ENCODE measurements at places on chromosomes 7 and 10.

DNA sequence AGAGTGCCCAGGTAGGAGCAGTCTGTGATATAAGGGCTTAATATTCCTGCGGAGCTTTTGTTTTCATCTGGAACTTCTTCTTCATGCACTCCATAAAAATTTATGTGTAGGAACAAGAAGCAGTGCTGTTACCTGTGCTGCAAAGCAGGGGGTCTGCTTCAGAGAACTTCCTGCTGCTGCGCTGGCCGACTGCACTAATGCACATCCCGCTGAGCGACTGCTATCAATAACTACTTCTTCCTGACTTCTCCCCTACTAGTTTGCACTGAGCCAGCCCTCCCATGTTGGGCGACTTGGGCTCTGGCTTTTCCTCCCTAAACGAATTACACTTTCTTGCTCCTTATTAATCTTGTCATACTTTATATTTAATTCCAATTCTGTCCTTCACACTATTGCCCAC is 150.3 kb downstream of the NEBL start:
- no peak for DNase-seq

- DNase-seq = no peak
Measured at GRCh38 chr10:86707505-86707904, 39.2 kb downstream of the LDB3 start.

- no peak for DNase-seq
Measured at GRCh38 chr7:102326157-102326889, 29.9 kb downstream of the SPDYE6 start.

DNA sequence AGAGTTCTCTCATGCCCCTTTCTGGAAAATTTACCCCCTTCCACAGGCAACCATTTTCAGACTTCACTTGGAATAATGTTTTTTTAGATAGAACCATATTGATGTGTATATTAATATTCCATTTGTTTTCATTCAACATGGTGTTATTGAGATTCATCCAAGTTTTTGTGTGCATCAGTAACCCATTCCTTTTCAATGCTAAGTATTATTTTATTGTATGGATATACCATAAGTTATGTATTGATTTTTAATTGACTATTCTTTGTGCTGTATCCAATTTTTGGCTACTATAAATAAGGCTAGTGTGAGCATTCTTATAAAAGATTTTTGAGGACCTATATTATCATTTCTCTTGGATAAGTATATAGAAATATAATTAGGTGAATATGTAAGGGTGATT is 1025.7 kb downstream of the GRM8 start:
- DNase-seq = no peak

GRCh38 chr7:32224276-32224675 is 154.1 kb upstream of the PDE1C start:
- no peak for DNase-seq

DNA sequence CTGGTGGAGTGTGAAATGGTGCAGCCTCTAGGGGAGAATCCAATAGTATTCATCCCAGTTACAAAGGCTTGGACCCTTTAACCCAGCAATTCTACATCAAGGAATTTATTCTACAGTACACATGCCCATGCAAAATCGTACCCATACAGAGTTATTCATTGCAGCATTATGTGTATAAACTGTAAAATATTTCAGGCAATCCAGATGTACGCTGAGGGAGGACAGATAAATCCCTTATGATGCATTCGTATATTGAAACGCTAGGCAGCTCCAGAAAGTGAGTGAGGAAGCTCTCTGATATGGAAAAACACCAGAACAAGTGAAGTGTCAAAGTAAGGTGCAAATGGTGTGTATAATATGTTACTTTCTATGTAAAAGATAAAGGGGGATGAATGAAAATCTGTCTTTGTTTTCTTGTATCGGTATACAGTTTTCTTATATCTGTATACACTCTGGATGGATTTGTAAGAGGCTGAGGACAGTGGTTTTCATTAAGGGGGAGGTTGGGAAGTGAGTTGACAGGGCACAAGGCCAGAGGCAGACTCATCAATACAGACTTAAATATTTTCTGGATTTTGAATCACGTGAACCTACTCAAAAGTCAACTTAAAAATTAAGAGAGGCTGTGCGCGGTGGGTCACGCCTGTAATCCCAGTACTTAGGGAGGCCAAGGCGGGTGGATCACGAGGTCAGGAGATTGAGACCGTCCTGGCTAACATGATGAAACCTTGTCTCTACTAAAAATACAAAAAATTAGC is 17.1 kb downstream of the VWA2 start:
- no peak for DNase-seq

Data from stimulated activated CD4-positive, alpha-beta T cell treated with anti-CD3 and anti-CD28 coated beads, TNF-alpha, amount 100 ng/mL, for 48 hours (primary cell).